ENCODE measurements at places on chromosomes 6 and 20.
A peak's percentile ranks its signal among the peaks of the same experiment; 100 is the strongest.

GRCh38 chr6:79631693-79632172 lies 604 bp downstream of the SH3BGRL2 start:
- no peak for DNase-seq

GRCh38 chr6:119028091-119028490 lies 50.4 kb downstream of the FAM184A start:
- no peak for DNase-seq

DNA sequence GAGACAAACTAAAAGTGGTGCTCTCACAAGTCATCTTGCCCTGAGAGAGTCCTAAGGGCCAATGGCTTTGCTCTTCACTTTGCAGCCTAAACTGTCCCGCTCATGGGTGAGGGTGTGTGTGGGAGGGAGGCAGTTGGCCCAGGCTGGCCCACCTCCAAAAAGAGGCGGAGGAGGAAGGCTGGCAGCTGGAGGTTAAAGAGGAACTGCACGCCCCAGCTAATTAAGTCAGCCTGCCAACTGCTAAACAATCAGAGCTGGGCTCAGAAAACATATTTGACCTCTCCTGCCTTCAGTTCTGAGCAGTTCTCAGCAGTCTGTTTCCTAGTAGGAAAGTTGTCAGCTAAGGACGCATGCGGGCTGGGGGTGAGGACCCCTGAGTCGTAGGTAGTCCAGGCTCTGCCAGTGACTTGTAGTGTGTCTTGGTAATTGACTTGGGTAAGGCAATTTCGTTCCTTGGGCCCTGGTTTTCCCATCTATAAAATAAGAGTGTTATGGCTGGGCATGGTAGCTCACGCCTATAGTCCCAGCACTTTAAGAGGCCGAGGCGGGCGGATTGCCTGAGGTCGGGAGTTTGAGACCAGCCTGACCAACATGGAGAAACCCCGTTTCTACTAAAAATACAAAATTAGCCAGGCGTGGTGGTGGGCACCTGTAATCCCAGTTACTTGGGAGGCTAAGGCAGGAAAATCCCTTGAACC lies 17.0 kb downstream of the GSS start:
- DNase-seq = peak; percentile 7

- DNase-seq = no peak
Observed at GRCh38 chr20:24580855-24581254, 111.4 kb downstream of the SYNDIG1 start.

DNA sequence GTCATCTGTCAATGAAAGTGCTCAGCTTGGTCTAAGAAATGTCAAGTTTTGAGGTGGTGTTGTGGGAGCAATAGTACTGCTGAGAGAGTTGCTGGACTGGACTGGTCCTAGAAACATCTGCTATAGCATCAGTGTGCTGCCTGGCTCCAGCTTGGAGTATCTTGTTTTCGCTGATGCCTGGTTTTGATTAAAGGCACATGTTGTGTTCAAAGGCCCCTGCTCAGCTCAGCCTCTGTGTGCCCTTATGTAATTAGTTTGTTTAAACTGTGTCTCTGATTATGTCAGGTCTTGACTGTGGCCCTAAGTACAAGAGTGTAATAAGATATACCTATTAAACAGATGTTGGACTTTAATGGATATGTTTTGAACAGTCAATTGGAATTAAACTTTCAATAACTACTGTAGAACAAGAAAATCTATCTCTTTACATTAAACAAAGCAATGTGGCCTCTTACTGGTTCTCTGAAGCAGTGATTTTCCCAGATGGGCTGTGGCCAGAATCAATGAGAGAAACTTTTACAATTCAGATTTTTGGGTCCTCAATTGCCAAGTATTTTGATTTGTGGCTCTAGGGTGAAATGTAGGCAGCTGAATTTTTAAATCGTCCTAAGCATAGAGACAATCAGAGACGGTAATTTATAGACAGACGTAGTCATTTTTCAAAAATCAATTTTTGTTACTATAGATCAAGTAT lies 668.2 kb downstream of the DHX35 start:
- DNase-seq = no peak

GRCh38 chr20:47561180-47561579 lies 59.5 kb downstream of the NCOA3 start:
- DNase-seq = no peak

DNA sequence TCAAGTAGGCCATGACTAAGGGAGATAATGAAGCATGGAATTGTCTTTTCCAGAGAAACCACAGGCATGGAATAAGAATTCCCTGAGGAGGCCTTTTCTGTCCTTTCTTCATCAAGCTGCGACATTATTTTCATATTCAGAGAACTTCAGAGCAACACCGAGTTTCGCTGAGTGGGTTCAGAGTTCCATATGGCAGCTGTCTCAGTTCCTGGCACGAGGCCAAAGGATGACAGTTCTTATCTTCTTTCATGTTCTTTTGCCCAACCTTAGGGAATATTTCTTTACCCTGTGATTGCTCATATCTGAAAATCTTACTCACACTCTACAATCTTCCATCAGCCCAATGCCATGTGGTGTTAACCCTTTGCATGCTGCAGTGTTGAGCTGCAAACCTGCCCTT lies 135.3 kb upstream of the BMP2 start:
- DNase-seq = peak; percentile 3

DNA sequence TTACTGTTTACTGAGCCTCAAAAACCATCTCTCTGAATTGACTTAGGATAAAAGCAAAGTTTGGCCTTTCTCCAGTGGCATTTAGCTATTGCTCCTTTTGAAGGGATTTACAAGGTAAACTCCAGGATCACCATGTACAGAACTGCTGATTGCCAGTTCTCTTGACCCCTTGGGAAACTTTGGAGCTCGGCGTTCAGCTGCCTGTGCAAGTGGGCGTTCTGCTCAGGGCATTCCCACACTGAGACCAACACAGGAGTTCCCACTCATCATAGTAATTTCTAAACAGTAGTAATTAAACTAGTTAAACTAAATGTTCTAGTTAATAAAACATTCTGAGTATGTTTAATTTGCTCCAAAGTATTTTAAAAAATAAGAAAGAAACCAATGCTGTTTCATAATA lies 14.9 kb downstream of the KCNQ5 start:
- no peak for DNase-seq

- DNase-seq = no peak
Observed at GRCh38 chr6:125943528-125944433, 12.8 kb upstream of the HINT3 start.

DNA sequence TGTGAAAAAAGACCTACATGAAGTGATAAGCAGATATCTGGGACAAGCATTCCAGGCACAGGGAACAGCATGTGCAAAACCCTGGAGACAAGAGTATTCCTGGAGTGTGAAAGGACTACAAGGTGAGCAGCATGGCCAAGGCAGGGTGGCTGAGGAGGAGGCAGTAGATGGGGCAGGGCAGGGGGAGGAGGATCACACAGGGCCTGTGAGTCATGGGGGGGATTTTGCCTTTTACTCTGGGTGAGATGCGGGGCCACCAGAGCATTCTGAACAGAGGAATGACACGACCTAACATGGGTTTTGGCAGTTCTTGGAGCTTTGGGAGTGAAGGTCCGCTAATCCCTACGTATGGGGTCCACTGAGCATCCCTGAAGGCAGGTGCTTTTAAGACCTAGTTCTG lies 69.8 kb upstream of the CCN6 start:
- DNase-seq = no peak

GRCh38 chr6:118292558-118292957 lies 255.5 kb upstream of the PLN start:
- no peak for DNase-seq

- DNase-seq = peak; percentile 61
Observed at GRCh38 chr20:21125849-21126580, at the start of gene KIZ. TSS of gene KIZ (plus strand) at chr20:21126082. CDS start at chr20:21126116, 34 bp downstream.

DNA sequence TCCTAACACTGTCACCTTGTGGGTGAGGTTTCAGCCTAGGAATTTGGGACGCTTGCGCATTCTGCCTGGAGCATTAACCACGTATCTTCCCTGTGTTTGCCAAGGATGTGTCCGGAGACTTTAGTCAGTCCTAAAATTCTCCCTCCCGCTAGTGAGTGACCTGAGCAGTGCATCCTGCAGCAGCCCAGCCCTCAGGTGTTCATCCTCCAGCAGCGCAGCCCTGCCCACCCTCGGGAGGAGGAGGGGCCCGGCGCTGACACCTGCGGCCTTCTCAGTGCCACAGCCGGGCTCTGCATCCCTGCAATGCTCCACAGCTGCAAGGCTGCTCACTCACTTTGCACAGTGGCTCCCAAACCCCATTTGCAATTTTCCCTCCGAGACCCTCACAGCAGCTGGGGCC lies 79.5 kb downstream of the ERMARD start:
- no peak for DNase-seq

DNA sequence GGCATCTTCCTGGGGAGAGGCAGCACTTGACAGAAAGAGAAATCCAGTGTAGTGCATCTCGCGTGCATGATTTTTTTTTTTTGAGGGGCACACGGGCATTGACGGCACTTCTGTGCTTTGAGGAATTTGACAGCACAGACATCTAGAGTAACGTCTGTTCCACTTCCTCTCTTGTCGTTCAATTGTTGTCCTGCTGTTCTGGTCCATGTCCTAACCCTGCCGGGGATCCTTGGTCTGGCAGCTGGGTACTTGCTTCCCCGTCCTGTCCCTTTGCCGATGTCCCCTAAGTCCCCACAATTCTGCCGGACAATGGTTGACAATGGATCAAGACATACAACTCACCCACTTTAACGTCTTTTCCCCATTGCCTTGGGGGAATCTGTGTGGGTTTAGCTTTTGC lies 46.0 kb upstream of the NAA20 start:
- DNase-seq = no peak

DNA sequence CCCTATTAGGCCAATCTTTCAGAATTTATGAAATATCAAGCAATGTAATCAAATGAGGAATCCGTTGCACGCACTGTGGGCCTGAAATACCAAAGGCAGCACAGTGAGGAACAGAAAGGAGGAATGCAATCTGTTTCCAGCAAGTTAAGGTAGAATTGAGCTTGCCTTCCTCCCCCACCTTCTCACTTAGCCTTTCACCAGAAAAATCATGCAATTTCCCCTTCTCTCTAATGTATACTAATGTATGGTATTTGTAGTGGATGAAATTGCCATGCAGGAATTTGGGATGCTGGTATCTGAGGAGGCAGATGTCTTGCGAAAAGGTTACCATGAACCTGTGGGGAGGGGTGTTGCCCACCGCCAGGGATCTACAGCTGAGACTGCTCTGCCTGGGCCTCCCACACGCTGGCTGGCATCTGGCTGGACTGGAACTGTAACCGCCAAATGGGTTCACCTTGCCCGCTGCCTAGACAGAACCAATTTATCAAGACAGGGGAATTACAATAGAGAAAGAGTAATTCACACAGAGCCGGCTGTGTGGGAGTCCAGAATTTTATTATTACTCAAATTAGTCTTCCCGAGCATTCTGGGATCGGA lies 222.4 kb upstream of the MYLIP start:
- no peak for DNase-seq

- DNase-seq = no peak
Observed at GRCh38 chr6:112014483-112014882, 39.4 kb upstream of the CCN6 start.

- DNase-seq = no peak
Observed at GRCh38 chr6:56808871-56809359, 146.0 kb upstream of the BEND6 start.

- DNase-seq = no peak
Observed at GRCh38 chr20:34435589-34435988, 72.5 kb downstream of the ITCH start.

DNA sequence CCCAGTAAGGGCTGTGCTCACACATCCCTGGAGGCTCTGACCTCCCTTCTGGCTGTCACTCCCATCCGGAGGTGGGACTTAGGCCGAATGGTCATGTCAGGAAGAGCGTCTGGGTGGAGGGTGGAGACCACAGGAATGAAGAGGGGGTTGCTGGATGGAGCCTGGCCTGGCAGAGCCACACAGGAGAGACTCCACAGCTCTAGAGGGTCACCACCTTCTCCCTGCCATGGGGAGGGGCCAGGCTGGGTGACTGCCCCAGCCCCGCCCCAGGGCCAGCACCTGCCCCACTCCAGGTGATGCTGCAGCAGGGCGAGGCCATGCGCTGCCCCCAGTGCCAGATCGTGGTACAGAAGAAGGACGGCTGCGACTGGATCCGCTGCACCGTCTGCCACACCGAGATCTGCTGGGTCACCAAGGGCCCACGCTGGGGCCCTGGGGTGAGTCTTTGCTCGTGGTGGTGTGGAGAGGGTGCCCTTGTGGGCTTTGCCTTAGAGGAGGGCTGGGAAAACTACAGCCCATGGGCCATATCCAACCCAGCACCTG lies 20.6 kb downstream of the RBCK1 start:
- DNase-seq = no peak

DNA sequence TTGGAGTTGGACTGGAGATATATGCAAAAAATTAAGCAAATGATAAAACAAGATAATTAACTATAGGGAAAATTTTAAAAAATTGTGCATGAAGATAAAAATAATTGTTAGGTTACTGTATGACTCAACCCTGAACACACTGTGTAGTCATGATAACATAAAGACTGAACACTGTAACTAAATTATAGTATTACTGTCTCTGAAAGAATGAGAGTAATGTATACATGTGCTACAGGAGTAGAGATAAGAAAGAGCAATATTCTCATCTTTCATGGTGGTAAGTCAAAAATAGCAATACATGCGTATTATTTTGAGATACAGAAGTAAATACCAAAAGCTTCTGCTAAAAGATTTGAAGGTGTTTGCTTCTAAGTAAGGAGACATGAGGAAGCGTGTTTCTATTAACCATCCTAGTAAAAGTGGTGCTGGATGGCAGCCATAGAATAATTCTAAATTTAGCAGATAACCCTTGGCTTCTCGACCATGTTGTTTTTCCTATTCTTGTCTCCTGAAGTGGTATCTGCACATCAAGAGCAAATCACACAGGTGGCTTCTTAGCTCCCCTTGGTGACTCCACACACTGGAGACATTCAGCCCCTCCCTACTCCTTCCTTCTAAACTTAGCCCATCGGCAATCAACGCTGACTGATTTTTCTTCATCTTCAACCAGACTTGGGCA lies 390.6 kb upstream of the PLCB4 start:
- DNase-seq = no peak

DNA sequence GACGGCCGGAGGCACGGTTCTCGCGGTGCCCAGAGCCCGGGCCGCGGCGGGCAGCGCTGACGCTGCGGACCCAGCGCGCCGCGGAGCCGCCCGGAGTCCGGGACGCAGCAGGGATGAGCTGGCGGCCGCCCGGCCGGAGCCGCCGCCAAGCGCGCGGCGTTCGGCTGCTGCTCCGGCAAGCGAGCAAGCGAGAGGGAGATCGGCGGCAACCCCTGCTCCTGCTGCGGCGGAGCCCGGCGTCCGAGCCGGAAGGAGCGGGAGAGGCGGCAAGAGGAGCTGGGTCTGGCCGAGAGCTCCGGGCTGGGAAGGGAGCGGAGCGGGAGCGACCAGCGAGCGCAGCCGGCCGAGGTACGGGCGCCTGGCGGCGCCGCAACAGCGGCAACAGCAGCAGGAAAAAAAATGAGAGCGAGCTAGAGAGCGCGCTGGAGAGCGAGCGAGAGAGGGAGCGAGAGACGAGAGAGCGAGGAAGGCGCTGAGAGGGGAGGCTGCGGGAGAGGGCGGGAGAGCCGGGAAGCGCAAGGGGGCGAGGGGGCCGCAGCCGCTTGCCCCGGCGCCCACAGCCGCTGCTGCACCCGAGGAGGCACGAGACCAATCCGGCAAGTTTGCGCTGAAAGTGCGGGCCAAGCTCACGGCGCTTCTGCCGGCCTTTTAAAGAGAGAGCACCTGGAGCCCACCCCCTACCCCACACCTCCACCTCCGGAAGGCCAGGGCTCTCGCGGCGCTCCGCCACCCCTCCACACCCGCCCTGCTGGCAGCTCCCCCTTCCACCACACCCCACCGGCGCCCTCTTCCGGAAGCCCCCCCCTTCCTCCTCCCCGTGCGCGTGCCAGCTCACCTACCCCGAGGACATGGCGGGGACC lies 496 bp downstream of the GRM4 start:
- DNase-seq = no peak
